ENCODE measurements at places on chromosomes 3 and 15. TPM values are rescaled to one million over a fixed set of nuclear protein-coding genes. Genes with fewer than 3 reads are reported as not detected.

CPA3 gene
- total RNA-seq = not detected

RGMA gene
- 0.18 TPM for total RNA-seq

XRN1 gene
- 21.5 TPM for total RNA-seq

DNA sequence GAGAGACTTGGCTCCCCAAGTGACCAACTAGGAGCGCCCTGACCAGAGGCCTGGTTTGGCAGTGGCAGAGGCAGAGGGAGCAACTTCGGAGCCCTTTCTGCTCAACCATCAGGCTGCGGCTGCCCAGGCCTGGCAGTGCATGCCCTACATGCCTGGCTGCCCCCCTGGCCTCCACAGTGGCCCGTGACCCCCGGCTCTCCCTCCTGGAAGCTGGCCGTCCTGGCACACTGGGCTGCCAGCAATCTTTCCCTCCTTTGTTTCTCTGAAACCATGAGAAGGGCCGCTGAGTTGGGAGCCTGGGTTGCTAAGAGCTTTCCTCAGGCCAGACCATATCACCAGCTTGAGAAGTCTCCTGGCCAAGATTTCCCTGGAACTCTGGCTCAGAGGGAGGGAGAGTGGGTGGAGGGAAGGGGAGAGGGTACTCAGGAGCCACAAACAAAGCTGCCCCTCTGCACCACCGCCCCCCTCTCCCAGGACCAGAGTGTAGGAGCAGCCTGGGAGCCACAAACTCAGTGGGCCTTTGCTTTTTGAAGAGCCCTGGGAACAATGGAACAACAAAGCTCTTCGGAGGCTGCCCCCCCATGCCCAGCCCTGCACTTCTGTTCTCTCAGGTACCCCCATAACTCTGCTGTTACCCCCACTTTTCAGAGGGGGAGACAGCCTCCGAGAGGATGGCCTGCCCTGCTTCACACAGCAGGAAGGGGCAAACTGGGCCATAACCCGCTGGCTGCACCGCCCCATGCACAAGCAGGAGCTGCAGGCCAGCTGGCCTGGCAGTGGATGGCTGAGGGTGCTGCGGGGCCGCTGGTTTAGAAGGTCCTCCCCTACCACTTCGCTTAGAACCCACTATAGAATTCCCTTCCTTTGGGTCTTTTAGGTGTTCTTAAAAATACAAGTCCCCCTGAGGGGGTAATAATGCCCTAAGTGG, 11.3 kb downstream of the CORO2B start:
- H3K4me3 ChIP-seq = no peak overlapping the region
- H3K27me3 ChIP-seq = no peaks in the 10 kb centered on the region
- no peak overlapping the region for H3K27ac ChIP-seq
- peaks cover 40% of the 10 kb centered on the region for H3K4me1 ChIP-seq

NEO1 gene
- total RNA-seq = 16.3 TPM
